ENCODE measurements at places on chromosomes 2 and 18.
A peak's percentile ranks its signal among the peaks of the same experiment; 100 is the strongest.

- peak; percentile 49 for DNase-seq
Observed at GRCh38 chr2:3523551-3524041, 4.3 kb upstream of the ADI1 start.

GRCh38 chr18:77084688-77085035 lies 47.9 kb downstream of the MBP start:
- no peak for DNase-seq

GRCh38 chr18:63141778-63142176 lies 177.8 kb downstream of the BCL2 start:
- DNase-seq = no peak

DNA sequence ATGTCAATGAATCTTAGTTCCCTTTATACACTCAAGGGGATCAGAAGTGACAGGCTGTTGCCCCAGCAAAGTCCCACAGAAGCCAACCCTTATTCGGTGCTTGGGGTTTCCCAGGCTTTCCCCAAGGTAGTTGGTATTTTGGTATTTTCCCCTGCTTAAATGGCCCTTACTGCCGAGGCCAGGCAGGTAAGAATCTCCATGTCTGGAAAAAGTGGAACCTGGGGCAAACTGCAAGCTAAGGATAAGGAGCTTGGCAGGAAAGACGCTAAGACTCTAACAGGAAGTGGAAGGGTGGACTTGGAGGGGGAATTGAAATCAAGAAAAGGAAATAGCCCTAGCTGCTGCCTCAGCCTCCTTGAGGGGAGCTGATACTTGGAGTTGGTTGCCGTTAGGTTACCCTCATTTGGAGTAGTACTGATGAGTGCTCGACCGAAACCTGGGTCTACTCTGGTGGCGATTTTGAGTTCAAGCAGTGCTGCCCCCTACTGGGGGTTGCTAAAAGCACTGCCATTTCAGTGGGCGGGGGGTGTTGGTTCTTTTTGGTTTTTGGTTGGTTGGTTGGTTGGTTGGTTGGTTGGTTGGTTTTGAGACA lies 3.3 kb upstream of the GPBAR1 start:
- peak; percentile 36 for DNase-seq

- no peak for DNase-seq
Observed at GRCh38 chr2:19895535-19895934, 6.2 kb downstream of the TTC32 start.

DNA sequence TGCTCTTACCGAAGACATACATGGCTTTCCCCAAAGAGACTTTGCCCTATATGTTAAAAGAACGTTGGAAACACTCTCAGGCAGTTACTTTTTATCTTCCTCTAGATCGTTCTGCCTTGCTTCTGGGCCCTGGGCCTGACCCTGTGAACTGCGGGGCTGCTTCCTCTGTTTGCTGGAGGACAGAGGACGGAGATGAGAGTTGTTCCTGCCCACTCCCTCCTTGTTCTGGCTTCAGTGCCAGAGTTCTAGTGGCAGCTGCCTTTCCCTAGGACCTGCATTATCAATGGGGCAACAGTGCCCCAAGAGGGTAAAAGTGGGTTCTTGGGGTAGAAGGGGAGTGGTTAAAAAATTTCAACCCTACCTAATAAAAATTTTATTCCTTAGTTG lies 6.5 kb upstream of the FN1 start:
- DNase-seq = no peak

GRCh38 chr2:15826273-15826717 lies 114.1 kb upstream of the MYCN start:
- no peak for DNase-seq

GRCh38 chr18:62289047-62289446 lies 36.1 kb upstream of the TNFRSF11A start:
- no peak for DNase-seq

GRCh38 chr18:31274931-31275330 lies 43.0 kb upstream of the DSG1 start:
- peak; percentile 69 for DNase-seq

GRCh38 chr2:163044114-163044513 lies 205.5 kb upstream of the KCNH7 start:
- no peak for DNase-seq

DNA sequence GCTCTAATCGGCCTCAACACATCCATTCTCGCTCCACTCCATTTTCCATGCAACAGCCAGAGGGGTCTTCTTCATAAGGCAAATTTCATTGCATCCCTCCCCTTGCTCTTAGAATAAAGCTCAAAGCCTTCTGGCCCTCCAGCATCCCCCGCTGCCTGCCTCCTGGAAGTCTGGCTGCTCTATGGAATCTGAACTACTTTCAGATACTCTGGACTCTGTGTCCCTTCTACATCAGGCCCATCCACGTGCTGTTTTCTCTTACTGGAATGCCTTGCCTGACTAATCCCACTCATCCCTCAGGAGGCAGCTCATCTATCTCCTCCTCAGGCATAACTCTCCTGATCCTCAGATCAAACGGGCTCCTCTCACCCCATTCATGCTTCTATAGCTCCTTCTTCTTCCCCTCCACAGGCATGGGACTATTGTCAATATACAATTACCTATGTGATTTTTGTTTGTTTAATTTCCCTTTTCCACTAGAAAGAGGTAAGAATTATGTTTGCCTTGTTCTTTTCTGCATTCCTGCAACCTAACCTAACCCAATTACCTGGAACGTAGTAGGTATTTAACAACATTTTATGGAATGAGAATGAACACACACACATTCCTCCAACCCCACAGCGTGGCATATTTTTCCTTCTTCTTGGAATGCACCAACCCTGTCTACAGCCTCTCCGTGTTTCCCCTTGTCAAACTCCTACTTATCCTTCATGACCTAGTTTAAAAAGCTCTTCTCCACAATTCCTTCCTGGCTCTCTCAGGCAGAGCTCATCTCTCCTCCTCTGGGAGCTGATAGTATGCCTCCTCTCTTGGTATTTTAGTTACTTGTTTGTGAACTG lies 49.5 kb downstream of the LBH start:
- DNase-seq = no peak

DNA sequence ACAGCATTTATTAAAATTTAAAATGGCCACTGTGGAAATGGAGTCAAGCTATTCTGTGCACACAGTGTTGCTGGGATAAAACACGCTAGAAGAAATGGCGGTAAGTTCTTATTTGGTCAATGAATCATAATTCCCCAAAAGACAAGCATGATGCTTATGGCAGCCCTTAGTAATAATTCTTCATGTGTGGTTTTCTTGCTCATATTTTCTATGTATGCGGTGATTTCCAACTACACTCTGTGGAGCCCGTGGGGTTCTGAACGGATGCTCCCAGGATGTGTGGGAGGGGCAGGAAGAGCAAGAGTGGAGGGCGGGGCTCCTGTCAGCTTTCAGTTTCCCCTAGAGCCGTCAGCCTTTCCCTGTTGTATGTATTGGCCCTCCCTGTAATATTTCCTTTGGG lies 91.7 kb upstream of the RMDN2 start:
- DNase-seq = no peak

Measured in fibroblast of pulmonary artery (primary cell).